ENCODE measurements at places on chromosomes 1 and 21.
A peak's percentile ranks its signal among the peaks of the same experiment; 100 is the strongest.

DNA sequence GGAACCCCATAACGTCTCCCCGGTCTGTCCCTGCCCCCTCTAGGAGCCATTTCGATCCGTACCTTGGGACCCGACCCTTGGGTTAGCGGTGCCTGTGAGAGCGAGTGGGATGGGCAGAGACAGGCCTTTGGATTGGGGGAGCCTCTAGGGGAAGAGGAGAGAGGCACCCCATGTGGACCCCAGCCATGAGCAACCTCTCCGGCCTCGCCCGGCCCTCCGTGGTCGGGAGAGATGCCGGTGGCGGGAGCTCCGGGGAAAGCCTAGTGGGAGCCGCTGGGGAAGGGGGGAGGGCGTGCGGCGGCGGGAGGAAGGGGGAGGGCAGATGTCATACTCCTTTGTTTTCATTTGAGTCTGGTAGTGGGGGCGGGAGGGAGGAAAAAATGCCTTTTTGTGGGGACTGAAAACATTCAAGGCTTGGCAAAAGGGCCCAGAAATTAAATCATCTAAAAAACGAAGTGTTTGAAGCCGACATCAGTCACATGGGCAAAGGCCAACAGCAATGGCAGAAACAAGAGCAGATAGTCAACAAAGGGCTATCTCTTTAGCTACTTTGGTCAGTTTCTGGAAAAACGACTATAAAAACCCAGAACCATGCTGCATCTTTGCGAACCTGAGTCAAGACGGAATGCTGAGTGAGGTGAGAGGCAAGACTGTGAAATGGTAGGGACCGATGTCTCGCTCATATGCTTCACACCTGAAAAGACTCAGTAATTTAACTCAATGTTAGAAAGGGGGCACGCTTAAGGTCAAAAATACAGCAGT, 758 bp downstream of the PTBP2 start:
- DNase-seq, result no peak

DNA sequence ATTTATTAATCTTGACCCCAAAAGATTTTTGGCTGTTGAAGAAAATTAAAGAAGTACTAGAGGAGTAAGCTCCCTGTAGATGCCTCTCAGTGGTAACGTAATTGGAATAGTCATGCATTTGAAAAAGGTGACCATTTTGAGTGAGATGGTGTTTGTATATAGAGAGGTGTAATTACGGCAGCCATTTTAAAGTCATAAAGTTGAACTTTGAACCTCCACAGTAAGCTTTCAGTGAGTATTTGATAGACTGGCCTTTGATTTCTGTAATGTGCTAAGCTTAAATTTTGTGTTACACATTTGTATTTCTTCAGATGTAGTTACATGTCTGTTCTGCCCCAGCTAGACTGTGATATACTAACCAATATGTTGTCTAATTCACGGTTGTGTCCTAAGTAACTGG, 21.5 kb upstream of the TMCO2 start:
- DNase-seq, result no peak

- no peak for DNase-seq
These were observed 7.6 kb downstream of the C1orf87 start for GRCh38 chr1:60066001-60066400.

DNA sequence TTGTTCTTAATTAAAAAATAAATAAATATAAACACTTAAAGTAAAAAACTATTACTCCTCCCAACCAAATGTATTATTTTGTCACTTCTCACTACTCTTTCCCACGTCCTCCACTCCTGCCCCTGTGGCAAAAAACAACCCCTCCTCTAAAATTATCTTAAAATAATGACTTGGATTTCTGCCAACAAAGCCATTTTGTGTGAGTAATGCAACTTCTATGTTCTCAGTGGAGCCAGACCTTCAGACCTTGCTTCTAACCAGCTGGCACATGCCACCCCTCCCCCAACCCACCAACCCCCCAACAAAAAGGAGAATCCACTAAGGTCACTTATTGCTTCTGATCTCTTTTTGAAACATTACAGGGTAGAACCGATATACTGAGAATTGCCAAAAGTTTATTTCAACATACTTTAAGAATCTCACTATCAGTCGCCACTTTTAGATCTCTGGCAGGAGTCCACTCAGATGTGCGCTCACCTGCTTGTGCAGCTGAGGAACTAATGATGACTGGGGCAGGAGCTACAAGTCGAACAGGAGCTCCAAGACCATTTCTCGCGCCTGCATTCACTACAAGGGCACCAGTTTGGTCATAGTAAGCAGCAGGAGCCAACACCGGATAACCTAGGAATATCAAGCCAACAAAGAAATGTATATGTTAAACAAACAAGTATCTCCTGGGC, 58.3 kb upstream of the SDC3 start:
- no peak for DNase-seq

DNA sequence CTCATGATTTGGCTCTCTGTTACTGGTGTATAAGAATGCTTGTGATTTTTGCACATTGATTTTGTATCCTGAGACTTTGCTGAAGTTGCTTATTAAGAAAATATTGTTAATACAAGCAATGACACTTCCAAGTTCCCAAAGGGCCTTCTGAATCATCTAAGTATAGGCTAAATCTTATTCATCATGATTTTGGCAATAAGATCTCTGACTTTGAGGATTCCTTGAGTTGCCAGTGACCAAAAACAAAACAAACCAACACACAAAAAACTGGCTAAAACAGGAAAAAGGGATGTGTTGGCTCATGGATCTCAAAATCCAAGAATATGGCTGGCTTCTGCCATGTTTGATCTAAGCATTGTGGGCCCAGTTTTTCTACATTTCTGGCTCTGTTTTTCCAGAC, 163.4 kb downstream of the HHIPL2 start:
- no peak for DNase-seq

DNA sequence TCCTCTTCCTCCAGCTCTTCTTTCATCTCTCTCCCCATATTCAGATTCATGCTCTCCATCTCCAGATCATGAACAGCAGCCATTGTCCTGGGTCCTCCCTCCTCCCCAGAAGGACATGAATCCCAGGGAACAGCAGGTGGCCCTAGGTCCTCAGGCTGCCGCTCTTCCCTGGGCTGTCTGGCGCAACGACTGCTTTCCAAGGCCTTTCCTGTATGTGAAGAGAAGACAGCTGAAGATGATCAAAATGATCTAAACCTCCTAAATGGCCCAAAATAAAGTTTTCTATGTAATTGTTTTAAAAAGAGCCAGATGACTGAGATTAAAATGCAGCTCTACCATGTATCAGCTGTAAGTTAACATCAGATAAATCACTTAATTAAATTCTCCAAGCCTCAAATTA, 22.5 kb downstream of the RHBDL2 start:
- no peak for DNase-seq

DNA sequence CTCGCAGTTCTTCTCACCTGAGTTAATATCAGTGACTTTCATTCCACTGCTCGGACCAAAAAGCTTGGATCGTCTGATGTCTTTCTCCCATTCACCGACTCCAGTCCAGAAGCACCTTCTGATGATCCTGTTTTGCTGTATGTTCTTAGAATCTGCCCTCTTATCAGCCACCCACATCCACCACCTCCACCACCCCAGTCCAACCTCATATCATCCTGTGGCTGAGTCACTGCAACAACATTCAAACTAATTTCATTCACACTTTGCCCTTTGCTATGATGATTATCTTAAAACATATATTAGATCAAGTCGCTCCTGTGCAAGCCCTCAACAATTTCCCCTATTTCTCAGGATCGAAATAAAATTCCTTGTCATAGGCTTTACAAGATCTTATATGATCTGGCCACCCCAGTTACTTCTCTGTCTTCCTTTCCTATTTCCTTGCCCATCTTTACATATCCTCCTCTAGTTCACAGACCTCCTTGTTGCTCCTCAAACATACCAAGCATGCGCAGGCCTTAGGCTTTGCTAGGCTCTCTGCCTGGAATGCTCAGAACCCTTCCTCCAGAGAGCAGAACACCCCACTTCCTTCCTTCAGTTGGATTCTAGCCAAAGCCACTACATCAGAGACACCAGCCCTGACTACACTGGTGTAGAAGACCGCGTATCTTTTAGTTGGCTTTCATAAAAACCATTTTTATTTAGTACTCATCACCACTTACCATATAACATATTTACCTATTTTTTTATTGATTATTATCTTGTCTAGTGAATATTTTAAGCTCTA, 335.7 kb upstream of the GREM2 start:
- DNase-seq, result no peak

DNA sequence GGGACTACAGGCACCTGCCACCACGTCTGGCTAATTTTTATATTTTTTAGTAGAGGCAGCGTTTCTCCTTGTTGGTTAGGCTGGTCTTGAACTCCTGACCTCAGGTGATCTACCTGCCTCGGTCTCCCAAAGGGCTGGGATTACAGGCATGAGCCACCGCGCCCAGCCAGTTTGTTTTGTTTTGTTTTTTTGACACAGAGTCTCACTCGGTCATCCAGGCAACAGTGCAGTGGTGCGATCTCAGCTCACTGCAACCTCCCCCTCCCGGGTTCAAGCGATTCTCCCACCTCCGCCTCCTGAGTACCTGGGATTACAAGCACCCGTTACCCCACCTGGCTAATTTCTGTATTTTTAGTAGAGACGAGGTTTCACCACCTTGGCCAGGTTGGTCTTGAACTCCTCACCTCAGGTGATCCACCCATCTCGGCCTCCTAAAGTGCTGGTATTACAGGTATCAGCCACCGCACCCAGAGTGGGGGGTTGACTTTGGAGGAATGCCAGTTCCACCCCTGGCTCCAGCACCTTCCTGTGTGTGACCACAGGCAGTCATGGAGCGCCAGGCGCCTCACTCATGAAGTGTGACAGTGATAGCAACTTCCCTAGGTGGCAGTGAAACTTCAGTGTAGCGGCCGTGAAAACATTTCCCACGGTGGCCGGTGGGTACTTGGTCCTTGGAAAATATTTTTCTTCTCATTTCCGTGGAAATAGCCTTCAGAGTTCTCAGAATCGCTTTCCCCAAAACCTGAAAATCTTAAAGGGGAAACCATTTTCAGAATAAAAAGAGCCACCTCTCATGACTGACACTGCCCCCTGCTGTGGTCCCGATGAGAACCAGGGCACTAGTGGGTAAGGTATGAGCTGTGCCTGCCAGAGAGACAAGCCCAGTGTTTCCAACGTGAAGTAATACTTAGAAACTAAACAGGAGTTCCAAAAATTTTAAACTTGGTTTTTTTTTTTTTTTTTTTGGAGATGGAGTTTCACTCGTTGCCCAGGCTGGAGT, 48.6 kb downstream of the WDR4 start:
- peak; percentile 14 for DNase-seq

- DNase-seq, result no peak
These were observed 17.3 kb upstream of the NMNAT2 start for GRCh38 chr1:183435497-183435896.

DNA sequence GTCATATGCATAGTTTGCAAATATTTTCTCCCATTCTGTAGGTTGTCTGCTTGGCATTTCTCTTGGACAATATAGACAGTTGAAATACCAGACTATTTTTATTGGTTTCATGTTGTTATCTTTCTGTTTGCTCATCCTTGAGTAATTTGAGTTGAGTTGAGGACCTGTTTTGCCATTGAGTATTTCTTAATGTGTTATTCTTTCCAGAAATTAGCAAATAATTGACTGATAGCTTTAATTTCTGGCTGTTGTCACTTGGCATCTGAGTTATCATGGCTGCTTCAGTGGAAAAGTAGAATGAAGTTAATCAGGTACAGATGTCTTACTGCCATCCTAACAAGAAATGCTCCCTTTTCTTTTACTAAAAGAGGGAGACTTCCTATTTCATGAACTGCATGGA, 264.8 kb upstream of the DUSP10 start:
- no peak for DNase-seq

GRCh38 chr21:29155118-29155932, 24.9 kb downstream of the MAP3K7CL start:
- no peak for DNase-seq

GRCh38 chr1:44650159-44650831, 24.0 kb downstream of the TMEM53 start:
- no peak for DNase-seq

- DNase-seq, result no peak
These were observed 52.2 kb downstream of the PLA2G4A start for GRCh38 chr1:186880982-186881381.

- DNase-seq, result no peak
These were observed 21.8 kb upstream of the LHX4 start for GRCh38 chr1:180208264-180208663.

DNA sequence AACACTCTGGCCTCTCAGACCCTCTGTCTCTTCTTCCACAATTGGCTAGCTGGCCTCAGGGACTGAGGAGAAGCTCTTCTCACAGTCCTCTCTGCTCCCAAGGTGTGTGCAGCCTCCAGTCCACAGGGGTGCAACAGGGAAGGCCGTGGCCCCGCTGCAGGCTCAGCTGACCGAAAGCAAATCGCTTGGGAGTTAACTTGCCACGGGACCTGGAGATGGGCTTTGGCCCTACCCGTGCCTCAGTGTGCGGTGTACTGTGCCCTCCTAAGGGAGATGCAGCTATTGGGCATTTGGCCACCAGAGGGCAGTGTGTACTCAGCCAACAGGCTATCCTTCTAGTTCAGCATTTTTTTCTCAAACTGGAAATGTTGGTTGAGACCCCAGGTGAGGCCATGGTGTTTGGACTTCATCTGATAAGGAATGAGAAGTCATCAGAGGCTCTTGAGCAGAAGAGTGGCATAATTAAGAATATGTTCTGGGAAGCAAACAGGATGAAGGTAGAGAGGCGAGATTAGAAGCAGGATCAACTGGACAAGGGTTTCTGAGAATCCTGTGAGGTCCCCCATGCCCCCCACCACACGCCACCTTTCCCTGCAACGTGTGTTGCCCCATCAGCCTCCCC, 42.5 kb upstream of the TMEM125 start:
- DNase-seq, result peak; percentile 87

DNA sequence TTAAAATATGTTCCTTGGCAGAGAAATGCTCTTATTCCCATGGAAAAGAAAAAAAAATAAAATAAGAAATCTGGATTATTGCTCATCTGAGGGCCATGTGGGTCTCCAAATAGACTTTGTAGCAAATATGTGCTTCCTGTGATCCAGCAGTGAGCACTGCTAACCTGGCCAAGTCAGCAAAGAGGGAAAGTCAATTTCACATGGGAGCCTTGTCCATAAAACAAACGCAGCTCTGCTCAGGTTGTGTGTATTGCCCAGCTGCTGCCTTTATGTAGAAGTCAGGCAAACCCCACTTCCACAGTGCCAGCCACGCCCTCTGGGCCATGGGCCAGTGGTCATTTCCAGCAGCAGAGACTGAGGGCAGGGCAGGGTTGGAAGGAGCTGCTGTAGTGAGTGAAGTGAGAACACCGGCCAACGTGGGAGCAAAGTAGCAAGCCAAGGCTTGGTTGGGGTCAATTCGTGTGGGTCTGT, 174.3 kb downstream of the LYPLAL1 start:
- DNase-seq, result no peak

GRCh38 chr1:213457186-213457585, 406.1 kb downstream of the RPS6KC1 start:
- DNase-seq, result no peak
